ENCODE measurements at places on chromosomes 12 and 14. TPM values are rescaled to one million over a fixed set of nuclear protein-coding genes. Genes with fewer than 3 reads are reported as not detected.

LGMN gene
- 129 TPM for total RNA-seq

MUCL1 gene
- not detected for total RNA-seq

NANOG gene
- total RNA-seq: 0.13 TPM

CCDC197 gene
- total RNA-seq: not detected

TBK1 gene
- 29.4 TPM for total RNA-seq

ATP5F1B gene
- 505 TPM for total RNA-seq

INF2 gene
- total RNA-seq: 53.3 TPM

TMEM52B gene
- not detected for total RNA-seq

PRIMA1 gene
- 0.43 TPM for total RNA-seq

KIF5A gene
- total RNA-seq: under 0.01 TPM

TAS2R30 gene
- total RNA-seq: 0.13 TPM

DNA sequence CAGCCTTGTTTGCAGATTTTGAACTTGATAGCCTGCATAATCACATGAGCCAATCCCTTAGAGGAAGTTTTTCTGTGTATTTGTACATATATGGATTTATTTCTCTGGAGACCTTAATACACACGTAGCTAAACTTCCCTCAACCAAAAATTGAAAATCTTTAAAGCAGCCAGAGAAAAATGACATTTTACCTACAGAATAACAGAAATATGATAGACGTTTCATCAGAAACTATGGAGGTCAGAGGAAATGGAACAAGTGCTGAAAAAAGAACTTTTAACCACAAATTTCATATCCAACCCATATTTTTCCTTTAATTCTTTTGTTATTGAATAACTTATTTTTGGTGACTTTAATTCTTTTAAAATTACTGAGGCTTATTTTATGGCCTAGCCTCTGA lies 177.7 kb downstream of the CCDC91 start:
- no peaks in the 10 kb centered on the region for H3K4me1 ChIP-seq
- no peak overlapping the region for H3K27ac ChIP-seq
- H3K27me3 ChIP-seq: no peaks in the 10 kb centered on the region
- no peaks in the 10 kb centered on the region for H3K36me3 ChIP-seq

- H3K36me3 ChIP-seq: no peaks in the 10 kb centered on the region
- no peak overlapping the region for H3K4me3 ChIP-seq
- H3K4me1 ChIP-seq: no peaks in the 10 kb centered on the region
- no peak for DNase-seq
- no peaks in the 10 kb centered on the region for H3K27me3 ChIP-seq
Measured at GRCh38 chr12:28278499-28278898, 88.2 kb downstream of the CCDC91 start.

- no peak overlapping the region for H3K4me3 ChIP-seq
- H3K27ac ChIP-seq: no peak overlapping the region
- H3K36me3 ChIP-seq: no peaks in the 10 kb centered on the region
- H3K27me3 ChIP-seq: no peaks in the 10 kb centered on the region
Measured at GRCh38 chr14:61196792-61197191, 84.3 kb downstream of the TMEM30B start.

- peak; percentile 34 for DNase-seq
- H3K36me3 ChIP-seq: no peaks in the 10 kb centered on the region
Measured at GRCh38 chr12:116257215-116257614, 20.3 kb downstream of the MED13L start.

DNA sequence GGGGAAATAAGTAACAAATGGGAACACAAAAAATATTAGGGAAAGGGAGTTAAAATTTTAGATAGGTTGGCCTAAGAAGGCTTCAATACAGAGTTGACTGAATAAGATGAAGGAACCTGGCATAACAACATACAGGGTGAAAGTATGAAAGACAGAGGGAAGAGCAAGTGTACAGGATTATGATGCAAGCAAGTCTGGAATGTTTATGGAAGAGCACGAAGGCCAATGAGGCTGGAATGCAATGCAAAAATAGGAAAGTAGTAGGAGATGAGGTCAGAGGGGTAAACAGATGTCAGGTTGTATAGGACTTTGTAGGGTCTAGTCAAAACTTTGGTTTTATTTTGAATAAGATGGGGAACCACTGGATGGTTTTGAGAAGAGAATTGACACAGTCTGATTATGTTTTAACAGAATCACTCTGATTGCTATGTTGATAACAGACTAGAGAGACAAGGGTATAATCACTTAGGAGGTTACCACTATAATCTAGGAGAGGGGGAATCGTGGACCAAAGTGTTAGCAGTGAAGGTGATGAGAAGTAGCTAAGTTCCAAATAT lies 96.8 kb downstream of the OSBPL8 start:
- no peaks in the 10 kb centered on the region for H3K36me3 ChIP-seq
- DNase-seq: no peak
- H3K4me3 ChIP-seq: no peak overlapping the region
- H3K4me1 ChIP-seq: 0 out of 2 replicates have a peak, but pooled peaks cover 5% of the 10 kb centered on the region

DNA sequence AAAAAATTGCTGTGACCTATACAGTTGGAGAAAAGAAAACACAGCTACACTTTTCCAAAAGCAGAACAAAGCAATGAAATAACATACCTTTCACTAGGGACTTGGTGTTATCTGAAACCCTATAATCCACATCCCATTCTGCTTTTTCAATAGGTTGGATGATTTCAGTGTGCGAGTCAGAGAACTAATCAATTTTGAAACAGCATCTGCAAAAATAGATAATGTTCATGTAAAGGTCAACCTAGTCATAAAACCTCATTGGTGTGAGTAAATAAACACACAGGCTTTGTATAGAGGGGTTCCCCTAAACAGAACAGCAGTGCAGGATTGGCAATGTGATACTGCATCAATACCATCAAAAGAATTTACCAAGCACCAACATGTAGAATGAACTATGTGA lies 173.0 kb upstream of the G2E3 start:
- no peak for DNase-seq
- H3K27me3 ChIP-seq: peaks cover 6% of the 10 kb centered on the region
- no peak overlapping the region for H3K4me3 ChIP-seq
- H3K4me1 ChIP-seq: no peaks in the 10 kb centered on the region
- no peaks in the 10 kb centered on the region for H3K36me3 ChIP-seq

DNA sequence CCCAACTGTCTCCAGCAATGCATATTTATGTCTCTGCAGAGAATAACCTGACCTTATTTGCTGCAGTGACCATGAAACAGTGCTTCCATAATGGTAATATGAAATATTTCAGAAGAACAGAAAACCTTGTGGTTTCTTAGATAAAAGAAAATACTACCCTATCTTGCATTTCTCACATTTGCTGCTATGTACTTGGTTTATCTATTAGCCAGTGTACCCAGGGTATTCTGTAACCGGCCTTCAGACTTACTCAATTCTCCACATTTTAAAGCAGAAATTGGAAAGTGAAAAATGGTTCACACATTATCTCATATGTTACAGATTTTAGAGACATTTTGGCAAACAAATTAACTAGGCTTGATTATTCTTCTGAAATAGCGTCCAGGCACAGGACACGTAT lies 57.9 kb upstream of the CCDC91 start:
- no peak overlapping the region for H3K27ac ChIP-seq
- H3K27me3 ChIP-seq: no peaks in the 10 kb centered on the region
- no peak for DNase-seq

- no peaks in the 10 kb centered on the region for H3K27me3 ChIP-seq
- DNase-seq: no peak
- no peak overlapping the region for H3K4me3 ChIP-seq
- H3K4me1 ChIP-seq: peaks cover 6% of the 10 kb centered on the region
Measured at GRCh38 chr12:113857371-113857770, 108.8 kb downstream of the RBM19 start.

GRCh38 chr12:76449583-76449982 lies 101.4 kb upstream of the BBS10 start:
- H3K27me3 ChIP-seq: no peaks in the 10 kb centered on the region
- peaks cover 26% of the 10 kb centered on the region for H3K4me1 ChIP-seq
- 0 out of 2 replicates have a peak overlapping the region, but pooled peaks have one; percentile 7 for H3K4me3 ChIP-seq
- DNase-seq: peak; percentile 77

DNA sequence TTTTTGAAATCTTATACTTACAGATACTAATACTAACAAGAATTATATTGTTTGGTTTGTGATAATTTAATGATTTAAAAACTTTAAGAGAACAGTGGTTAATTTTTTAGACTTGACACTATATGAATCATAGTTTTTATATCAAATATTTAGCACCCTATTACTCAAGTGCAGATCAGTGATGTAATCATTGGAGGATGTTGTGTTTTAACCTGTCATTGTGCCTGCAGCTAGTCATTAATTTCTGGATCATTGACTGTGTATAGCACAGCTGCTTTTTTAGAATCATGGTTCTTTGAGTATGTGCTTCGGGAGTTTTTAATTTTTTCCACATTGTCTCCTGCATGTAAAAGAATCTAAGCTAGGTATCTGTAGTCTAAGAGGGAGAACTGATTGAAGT lies 17.3 kb downstream of the ARID4A start:
- H3K4me3 ChIP-seq: no peak overlapping the region
- no peaks in the 10 kb centered on the region for H3K27me3 ChIP-seq
- peak; percentile 43 for DNase-seq

DNA sequence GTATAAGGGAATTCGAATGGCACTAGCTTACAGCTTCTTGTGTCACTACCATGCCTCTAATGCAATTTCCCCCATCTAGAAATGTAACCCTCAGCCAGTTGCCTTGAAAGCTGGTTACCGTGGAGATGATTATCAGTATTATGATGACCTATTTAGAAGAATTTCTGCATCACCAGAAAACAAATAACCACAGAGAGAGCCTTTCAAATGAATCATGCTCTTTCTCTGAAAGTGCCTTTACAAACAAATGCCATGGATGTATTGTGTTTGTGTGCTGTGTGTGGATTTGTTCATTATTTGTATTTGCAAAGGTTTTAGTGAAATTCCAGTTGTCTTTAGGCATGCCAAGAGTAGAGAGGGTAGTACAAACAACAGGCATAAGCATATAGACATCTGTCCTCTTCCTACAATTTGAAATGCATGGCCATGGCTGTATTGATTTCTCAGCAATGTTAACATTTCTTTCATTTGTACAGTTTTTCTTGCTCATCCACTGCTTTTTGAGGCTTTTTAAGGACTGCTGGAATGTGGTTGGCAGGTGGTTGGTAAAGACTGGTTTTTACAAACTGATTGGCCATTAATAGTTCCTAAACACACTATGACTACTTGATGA lies 266.5 kb downstream of the PAWR start:
- H3K4me1 ChIP-seq: peaks cover 70% of the 10 kb centered on the region
- peak; percentile 97 for DNase-seq
- H3K27ac ChIP-seq: peak overlapping the region; percentile 92
- H3K36me3 ChIP-seq: no peaks in the 10 kb centered on the region
- H3K27me3 ChIP-seq: no peaks in the 10 kb centered on the region

GRCh38 chr12:71312768-71313403 lies 126.7 kb upstream of the LGR5 start:
- no peaks in the 10 kb centered on the region for H3K36me3 ChIP-seq
- no peaks in the 10 kb centered on the region for H3K4me1 ChIP-seq
- no peak overlapping the region for H3K4me3 ChIP-seq
- H3K27ac ChIP-seq: no peak overlapping the region
- no peaks in the 10 kb centered on the region for H3K27me3 ChIP-seq
- DNase-seq: no peak

DNA sequence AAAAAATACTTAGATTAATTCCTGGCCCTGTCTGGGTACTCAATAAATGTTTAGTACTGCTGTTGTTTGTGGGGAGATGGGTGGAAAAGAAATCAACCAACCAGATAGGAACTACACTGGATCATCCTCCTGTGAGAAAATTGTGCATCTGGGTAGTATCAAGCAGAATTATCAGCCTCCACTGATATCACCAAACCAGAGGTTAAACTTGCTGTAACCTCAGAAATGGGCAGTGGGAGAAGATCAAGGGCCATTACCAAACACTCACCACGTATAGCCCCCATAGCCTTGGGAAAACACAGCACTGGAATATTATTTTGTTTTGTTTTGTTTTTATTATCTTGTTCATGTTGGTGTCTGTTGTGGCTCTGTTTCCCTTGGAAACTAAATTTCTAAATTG lies 19.7 kb downstream of the VEZT start:
- no peaks in the 10 kb centered on the region for H3K27me3 ChIP-seq
- H3K27ac ChIP-seq: no peak overlapping the region
- DNase-seq: no peak

DNA sequence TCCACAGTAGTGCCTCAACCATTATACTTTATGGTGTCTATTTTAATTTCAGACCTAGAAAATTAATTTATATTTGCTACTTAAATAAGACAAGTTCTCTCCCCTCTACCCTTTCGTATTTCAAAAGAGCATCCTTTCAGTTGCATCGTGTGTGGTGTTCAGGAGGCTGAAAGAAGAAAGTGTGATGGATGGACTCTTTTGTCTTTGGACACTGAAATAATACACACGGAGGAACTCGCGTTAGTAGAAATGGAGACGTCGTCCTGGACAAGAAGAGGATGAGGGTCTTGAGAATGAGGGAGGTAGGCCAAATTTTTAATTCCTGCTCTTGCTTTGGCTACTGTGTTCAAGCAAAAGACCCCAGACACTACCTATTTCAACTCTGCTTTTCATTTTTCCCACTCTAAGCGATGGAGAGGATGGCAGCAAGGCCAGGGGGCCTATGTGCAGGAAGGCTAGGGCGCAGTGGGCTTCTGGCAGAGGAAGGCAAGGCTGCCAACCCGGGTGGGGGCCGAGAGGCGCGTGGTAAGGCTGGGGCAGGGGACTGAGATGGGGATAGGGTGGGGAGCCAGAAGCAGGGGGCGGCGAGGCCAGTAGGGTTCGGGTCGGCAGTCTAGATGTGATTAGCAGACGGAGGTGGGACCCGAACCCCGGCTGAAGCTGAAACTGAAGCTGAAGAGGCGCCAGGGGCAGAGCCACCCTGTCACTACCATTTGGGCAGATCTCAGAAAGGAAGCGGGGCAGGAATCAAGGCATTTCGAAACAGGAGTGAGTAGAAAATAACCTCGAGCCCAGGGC lies 722 bp downstream of the TMED8 start:
- H3K4me1 ChIP-seq: peaks cover 9% of the 10 kb centered on the region
- H3K4me3 ChIP-seq: peak overlapping the region; percentile 91
- no peaks in the 10 kb centered on the region for H3K27me3 ChIP-seq
- H3K27ac ChIP-seq: peak overlapping the region; percentile 75

DNA sequence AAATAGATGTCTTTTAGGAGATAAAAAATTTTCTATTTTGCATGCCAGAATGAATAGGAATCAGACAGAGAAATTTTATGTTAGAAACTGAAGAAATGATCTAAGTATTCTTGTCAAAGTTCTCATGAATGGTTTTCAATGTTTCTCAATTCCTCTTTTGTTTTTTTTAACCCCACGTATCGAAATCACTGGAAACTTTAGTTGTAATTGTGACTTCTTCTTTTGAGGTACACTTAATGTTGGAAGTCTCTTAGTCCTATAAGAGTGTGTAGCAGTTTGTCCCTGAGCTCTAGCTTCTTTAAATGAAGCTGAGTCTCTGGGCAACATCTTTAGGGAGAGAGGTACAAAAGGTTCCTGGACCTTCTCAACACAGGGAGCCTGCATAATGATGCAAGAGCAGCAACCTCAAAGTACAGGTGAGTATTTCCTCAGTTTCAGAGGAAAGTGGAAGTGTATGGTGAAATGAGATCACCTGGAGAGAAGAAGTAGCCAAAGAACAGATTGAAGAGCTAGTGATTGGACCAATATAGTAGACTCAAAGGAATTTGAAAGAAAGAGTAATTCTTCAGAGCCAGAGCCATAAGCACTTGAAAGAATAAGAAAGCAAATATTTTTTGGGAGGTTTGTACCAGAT lies at the start of gene CLEC6A:
TSS of gene CLEC6A (plus strand) at position 236 of the 634 bp plus-strand sequence. CDS start at position 386, 150 bp downstream.
- no peak within 1 kb of the TSS for H3K4me3 ChIP-seq
- H3K27me3 ChIP-seq: peaks cover 4% of the 10 kb centered on the region
- H3K36me3 ChIP-seq: no peaks in the 10 kb centered on the region
- H3K27ac ChIP-seq: no peak within 1 kb of the TSS
- no peaks in the 10 kb centered on the region for H3K4me1 ChIP-seq

GRCh38 chr14:72824051-72824450 lies 69.8 kb downstream of the DPF3 start:
- no peak overlapping the region for H3K4me3 ChIP-seq
- H3K4me1 ChIP-seq: peaks cover 9% of the 10 kb centered on the region
- no peak overlapping the region for H3K27ac ChIP-seq
- no peaks in the 10 kb centered on the region for H3K36me3 ChIP-seq
